ENCODE measurements at places on chromosomes 2 and 18.

DNA sequence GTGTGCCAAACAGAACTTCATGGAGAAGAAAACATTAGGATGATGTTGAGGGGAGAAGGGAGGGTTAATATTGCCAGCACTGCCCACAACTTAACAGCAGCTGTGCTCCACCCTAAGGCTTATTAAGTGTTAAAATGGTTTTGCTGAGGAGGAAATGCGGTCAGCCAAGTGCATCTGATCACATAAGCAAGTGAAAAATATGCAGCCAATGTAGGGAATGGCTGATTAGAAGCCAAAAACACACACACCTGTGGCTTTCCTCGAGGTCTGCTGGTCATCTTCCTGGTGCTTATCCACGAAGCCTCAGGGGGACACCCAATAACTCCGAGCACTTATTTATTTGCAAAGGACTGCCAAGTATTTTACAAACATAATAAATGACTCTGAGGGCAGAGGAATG is 66.3 kb upstream of the GPR45 start:
- DNase-seq = no peak

GRCh38 chr2:43175020-43175441 is 51.4 kb downstream of the ZFP36L2 start:
- DNase-seq = no peak

DNA sequence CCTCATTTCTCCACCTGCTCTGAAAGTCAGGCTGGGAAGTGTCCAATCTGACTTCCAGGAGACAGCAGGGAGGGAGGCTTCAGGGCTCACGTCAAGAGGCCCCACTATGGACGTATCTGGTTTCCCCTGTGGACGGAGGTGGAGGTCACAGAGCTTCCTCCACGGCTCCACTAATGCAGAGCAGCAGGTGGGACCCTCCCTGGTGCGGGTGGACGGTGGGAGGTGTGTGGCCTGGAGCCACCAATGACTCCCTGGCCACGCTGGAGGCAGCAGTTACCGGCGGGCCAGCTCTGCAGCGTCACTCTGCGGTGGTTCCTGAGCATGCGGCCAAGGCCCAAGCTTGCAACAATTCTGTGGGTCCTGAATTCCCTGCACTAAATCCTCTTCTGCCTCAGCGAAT is 9.0 kb downstream of the CRACDL start:
- no peak for DNase-seq

DNA sequence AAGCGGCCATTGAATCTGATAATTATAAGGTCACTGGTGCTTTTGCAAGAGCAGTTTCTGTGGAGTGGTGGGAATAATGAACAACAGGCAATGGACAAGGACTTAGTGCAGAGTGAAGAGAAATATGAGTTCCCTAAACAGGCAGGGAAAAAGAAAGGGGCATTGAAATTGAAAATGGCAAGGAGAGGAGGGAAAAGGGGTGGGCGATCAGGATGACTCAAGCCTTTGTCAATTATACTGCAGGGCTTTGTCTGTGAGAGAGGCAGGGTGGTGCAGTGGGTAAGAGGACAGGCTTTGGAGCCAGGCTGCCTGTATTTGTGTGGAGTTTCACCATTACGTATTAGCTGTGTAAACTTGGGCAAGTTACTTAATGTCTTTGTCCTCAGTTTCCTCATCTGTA is 29.5 kb upstream of the PAIP2B start:
- DNase-seq = no peak

- DNase-seq = no peak
Observed at GRCh38 chr2:17821080-17821479, 4.8 kb downstream of the MSGN1 start.
